Brain (organoid and tissue), 16 donors: ENCODE measurements at places on chromosomes 3 and 15.

DNA sequence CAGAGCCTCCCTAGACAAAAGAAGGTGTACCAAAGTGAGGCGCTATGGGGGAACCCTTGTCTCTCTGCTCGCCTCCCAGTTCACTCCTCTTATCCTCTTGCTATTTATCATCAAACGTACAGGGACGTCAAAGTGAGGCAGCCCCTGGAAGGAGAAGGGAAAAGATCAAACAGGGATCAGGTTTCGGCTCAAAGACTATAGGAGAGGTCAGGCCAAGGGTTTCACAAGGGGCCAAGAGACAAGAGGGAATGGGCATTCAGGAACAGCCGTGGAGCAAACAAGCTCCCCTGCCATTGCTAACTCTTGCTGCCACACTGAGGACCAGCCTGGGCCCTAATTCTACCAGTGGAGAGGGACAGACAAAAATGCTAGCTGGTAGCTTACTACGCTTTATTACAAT, 168.7 kb downstream of the GREM1 start:
- DNase-seq = no peak

GRCh38 chr15:99409560-99409959, 156.2 kb upstream of the MEF2A start:
- DNase-seq = no peak

DNA sequence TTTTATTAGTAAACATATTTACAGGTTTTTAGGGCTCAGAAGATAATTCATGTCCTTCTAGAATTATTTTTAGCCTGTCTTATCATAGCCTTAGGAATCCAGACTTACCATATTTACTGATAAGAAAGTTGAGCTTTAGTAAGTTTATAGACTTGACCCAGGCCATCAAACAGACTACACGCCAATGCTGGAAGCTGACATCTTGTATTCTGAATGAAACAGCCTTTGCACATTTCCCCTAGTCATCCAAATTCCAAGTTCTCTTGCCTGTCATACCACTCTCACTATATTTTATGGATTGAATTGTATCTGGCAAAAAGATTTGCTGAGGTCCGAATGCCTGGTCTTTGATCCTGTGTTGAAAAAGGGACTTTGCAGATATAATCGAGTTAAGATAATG, 58.6 kb downstream of the DRD3 start:
- no peak for DNase-seq

DNA sequence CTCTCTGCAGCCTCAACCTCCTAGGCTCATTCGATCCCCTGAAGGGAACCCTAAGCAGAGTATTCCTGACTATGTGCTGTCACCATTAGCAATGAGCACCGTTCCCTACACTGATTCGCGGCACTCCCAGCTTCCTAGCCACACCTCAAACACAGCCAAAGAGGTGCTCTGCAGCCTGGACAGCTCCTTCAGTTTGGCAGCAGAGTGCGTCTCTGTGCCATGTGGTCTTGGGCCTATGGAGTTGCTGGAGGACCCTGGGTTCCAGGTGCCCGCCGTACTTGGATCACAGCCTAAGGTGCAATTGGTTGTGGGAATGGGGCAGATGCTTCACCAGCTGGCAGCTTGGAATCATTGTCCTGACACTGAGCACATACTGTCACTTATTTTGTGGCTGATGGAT, 17.3 kb upstream of the IL12A start:
- no peak for DNase-seq

GRCh38 chr3:14194865-14195264, 16.2 kb downstream of the LSM3 start:
- no peak for DNase-seq

- peak; percentile 70 for DNase-seq
Observed at GRCh38 chr3:187737368-187738070, 7.7 kb downstream of the BCL6 start.

DNA sequence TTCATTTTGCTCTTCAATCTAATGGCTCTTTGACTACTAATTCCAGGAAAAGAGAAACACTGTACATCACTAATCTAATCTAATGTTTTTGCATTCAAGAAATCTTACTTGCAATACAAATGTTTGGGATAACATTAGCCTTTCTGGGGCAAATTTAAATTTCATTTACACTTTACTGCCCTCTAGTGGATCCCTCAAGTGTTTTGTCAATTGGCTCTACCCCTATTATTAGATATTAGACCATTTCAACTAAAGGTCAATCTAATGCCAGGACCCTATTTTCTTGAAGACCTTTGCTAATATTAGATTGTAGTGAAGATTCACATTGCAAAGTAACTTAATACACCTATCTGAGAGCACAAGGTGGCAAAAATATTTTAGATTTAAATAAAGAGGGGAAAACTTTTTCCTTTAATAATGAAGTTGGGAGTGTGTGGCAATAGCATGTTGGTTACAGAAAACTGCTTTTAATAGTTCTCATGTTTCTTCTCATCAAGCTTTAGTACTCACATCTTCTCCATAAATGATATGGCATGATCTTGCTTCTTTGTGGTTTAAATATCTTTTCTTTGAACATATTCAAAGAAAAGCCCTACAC, 5.0 kb downstream of the C2CD4A start:
- DNase-seq = peak; percentile 67

DNA sequence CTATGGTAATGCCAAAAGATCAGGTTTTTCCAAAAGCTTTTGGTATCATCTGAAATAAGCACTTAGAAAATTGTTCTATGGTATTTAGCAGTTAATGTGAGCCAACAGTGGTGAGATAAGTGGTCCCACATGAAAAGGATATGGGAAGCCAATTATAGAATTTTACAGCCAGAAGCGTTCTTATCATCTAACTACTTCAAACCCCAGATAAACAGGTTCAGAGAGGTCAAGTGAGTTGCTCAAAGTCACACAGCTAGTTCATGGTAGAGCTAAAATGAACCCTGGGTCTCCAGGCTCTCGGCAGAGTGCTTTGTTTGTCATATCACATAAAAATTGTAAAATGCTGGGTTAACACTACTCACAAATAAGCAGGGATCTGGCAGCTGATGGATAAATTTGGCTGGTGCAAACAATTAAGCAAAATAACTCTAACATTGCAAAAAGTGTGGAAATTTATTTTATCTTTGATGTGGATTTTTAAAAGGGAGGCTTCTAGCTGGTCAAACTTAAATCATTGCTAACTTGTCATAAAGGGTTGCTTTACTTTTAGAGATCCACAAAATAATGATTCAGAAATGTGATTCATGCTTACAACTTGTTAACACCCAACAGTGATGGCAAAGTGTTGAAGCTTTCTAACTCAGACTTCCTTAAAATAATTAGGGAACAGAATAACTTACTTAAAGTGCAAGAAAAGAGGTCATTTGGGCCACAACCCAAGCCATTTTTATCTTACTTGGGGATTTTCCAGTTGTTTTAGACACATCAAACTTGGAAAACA, 202.8 kb upstream of the TBC1D5 start:
- DNase-seq = no peak

- no peak for DNase-seq
Observed at GRCh38 chr15:79676621-79677020, 220.2 kb downstream of the MTHFS start.

DNA sequence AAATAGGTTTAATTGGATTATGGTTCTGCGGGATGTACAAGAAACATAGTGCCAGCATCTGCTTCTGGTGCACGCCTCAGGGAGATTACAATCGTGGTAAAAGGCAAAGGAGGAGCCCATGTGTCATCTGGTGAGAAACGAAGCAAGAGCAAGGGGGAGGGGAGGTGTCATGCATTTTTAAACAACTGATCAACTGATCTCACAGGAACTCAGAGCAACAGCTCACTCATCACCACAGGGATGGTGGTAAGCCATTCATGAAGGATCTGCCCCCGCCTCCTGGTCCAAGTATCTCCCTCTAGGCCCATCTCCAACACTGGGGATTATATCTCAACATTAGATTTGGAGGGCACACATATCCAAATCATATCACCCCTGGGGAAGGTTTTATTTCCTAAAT, 42.1 kb upstream of the FGF7 start:
- DNase-seq = peak; percentile 8

DNA sequence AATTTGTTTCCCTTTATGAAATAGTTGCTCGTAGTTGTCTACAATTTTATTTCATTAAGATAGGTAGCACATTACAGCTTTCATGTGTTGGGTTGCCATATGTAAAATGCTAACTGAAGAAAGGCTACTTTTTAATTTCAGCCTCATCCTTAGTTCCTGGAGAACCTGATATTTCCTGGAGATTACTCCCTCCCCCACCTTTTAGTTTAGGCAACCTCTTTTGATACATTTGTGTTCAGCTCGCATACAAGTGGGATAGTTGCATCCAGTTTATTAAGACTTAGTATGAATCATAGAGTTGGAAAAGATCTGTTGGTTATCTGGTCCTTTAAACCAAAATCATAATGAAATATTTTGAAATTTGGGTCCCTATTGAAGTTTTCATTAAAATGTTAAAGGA, 6.0 kb downstream of the SETD5 start:
- no peak for DNase-seq

DNA sequence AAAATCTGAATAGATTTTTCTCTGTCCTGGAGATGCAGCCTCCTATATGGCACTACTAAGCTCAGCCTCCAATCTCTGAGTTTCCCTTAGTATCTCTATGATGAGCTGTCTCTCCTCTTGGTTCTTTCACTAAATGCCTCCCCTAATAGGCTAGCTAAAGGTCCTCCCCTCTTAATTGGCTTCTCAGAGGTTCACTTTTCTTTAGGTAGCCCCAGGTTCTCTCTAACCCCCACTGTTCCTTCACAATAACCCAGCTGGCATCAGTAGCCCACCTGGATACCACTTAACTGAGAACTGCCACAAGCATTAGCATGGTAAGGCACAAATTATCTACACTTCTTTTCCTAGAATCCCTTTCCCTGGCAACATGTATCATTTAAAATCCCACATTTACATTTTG, 523.2 kb downstream of the IGSF11 start:
- DNase-seq = peak; percentile 60

DNA sequence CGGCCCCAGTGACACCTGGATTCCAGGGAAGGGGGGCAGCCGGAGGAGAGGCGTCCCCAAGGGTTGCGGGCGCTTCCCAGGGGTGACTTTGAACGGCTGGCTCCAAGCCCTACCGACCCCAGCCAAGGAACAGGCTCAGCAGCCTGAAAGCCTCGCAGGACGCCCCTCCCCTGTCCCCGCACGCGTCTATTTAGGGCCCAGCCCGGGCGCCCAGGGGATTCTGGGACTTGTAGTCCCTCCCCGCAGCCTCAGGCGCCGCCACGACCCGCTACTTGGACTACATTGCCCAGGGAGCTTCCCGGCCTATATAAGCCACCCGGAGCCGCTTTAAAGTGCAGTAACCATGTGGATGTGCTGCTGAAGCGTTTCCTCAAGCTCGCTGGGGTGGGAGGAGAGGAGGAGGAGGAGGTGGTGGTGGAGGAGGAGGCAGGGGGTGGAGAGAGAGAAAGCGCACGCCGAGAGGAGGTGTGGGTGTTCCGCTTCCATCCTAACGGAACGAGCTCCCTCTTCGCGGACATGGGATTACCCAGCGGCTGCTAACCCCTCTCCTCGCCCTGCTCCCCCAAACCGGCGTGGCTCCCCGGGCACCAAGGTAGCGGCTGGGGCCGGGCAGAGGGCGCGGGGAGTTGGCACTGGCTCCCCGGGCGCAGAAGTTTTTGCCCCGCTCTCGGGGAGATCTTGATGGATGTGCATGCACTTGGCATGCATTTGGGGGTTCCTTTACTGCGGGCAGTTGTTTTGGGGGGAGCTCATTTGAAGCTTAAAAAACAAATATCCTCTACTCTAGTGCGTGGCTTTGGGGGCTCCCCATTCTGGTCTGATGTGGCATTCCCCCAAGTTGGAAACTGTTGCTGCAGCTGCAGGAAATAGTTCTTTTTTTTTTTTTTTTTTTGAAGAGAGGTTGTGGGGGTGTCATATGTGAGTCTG, at the start of gene ITPR1:
Gene ITPR1, plus strand, starts transcription at position 335 of the 927 bp plus-strand sequence. CDS start 23,144 bp downstream, outside the sequence.
- peak; percentile 99 for DNase-seq

DNA sequence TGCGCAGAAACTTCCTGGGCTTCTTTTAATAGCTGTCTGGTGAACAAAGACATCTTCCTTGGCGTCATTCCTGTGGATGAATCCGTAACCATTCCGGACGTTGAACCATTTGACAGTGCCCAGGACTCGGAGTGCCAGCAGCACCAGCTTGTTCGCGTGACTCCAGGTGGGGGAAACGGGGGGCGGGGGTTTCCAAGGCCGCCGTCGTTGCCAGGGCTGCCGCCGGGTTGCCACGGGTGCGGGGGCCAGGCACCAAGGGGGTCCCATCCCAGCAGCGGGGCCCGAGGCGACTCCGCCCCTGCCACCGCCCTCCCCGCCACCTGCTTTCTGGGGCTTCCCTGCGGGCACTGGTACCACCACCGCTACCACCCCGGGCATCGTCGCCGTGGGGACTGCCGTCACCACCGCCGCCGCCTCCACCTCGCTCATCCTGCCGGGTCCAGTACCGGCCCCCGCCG, 22.8 kb downstream of the RGMA start:
- DNase-seq = peak; percentile 58

DNA sequence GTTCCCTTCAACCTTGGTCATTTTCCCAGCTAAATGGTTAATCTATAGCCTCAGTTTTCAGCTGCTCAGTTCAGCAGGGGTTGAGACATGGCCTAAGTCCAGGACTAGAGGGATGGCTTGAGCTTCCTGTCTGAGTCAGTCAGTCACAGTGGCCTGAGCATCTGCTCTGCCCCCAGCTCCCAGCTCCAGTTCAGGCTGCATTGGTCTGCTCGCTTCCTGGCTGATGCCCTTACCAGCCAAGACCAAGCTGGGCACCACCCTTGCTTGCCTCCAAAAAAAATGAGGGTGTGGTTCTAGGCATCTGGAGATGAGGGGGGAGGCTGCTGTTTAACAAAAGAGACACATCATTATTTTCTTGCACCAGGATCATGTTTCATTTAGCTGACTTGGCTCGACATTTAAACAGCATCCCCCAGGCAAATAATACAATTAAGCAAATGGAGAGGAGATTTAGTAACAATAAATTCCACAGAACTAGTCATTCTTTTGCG, 70.7 kb downstream of the WNT5A start:
- no peak for DNase-seq

GRCh38 chr3:171193693-171194092, 167.2 kb upstream of the SLC2A2 start:
- no peak for DNase-seq

GRCh38 chr3:24258260-24258659, 236.4 kb downstream of the THRB start:
- DNase-seq = no peak

GRCh38 chr3:45688194-45688881, 858 bp upstream of the SACM1L start:
- peak; percentile 85 for DNase-seq

- DNase-seq = no peak
Observed at GRCh38 chr15:69797051-69797595, 300.6 kb downstream of the TLE3 start.
